GM23248 (cell line): ENCODE measurements at places on chromosomes 6 and 20.

DNA sequence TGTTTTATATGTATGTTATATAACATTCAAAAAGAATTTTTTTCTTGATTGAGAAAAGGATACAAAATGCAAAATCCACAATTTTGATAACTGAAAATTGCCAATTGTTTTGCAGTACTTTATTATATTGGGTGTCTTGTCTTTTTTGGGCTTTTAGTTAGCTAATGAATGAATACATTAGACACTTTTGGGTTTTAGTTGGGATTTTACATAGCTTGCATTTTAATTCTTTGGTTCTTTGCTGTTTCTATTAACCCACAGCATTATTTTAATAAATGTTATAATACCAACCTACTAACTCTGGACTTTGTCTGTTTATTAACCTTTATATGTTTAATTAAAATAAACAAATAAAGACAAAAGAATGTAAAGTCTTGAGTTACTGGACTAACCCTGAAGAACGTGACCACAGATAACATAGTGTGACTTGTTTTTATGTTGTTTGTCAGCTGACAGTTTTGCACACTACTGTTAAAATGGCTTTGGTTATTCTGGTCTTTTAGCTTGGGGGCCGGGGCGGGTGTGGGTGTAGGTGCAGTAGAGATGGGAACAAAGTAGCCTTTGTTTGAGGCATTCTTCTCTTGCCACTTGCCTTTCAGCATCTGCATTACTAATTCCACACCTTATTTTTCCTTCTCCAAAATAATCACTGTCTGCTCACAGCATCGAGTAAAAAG is 159.1 kb downstream of the QKI start:
- peaks cover under 1% of the 10 kb centered on the region for H3K4me1 ChIP-seq
- peaks cover 29% of the 10 kb centered on the region; the same call in 1 of the 2 replicates for H3K36me3 ChIP-seq
- H3K27ac ChIP-seq, result no peak overlapping the region
- DNase-seq, result no peak
- no peak overlapping the region for H3K4me3 ChIP-seq

DNA sequence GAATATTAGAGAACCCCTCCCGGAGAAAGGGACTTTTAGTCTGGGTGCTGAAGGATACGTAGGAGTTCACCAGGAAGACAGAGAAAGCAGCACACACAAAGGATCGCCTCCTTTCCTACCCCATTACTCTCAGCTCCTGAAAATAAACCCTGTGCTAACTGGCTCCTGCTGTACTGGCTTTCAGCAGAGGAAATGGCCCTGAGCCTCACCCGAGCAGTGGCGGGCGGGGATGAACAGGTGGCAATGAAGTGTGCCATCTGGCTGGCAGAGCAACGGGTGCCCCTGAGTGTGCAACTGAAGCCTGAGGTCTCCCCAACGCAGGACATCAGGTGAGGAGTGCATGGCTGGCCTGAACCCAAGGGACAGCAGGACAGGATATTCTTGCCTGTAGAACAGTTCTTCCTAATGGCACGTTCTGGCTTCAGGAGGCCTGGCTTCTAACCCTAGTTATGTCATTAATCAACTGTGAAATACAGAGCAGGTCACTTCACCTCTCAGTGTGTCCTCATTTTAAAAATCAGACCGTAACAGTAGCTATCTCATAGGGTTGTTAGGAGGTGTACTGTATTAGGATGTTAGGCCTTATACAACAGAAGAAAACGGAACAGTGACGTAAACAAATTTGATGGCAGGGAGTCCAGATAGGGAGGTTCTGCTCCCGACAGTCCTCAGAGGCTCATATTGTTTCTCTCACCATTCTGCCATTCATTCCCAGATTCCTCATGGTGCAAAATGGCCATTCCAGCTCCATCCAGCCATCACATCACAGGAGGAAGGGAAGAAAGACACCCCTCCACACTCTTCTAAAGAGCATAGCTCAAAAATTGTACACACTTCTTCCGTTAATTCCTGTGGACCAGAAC is 1.8 kb downstream of the RBCK1 start:
- H3K4me3 ChIP-seq, result peak overlapping the region; percentile 100
- H3K27ac ChIP-seq, result no peak overlapping the region
- no peak for DNase-seq
- peaks cover 20% of the 10 kb centered on the region for H3K4me1 ChIP-seq
- H3K36me3 ChIP-seq, result 0 out of 2 replicates have a peak, but pooled peaks cover 4% of the 10 kb centered on the region
- H3K27me3 ChIP-seq, result no peaks in the 10 kb centered on the region

GRCh38 chr6:85417336-85417735 is 32.5 kb upstream of the NT5E start:
- H3K36me3 ChIP-seq, result no peaks in the 10 kb centered on the region
- H3K27ac ChIP-seq, result peak overlapping the region; percentile 53
- peaks cover 87% of the 10 kb centered on the region for H3K4me1 ChIP-seq
- peak; percentile 55 for DNase-seq
- H3K27me3 ChIP-seq, result no peaks in the 10 kb centered on the region

- no peak overlapping the region for H3K4me3 ChIP-seq
- H3K27ac ChIP-seq, result no peak overlapping the region
- DNase-seq, result no peak
- no peaks in the 10 kb centered on the region for H3K36me3 ChIP-seq
- no peaks in the 10 kb centered on the region for H3K27me3 ChIP-seq
Observed at GRCh38 chr6:54010340-54011276, 100.6 kb upstream of the MLIP start.

DNA sequence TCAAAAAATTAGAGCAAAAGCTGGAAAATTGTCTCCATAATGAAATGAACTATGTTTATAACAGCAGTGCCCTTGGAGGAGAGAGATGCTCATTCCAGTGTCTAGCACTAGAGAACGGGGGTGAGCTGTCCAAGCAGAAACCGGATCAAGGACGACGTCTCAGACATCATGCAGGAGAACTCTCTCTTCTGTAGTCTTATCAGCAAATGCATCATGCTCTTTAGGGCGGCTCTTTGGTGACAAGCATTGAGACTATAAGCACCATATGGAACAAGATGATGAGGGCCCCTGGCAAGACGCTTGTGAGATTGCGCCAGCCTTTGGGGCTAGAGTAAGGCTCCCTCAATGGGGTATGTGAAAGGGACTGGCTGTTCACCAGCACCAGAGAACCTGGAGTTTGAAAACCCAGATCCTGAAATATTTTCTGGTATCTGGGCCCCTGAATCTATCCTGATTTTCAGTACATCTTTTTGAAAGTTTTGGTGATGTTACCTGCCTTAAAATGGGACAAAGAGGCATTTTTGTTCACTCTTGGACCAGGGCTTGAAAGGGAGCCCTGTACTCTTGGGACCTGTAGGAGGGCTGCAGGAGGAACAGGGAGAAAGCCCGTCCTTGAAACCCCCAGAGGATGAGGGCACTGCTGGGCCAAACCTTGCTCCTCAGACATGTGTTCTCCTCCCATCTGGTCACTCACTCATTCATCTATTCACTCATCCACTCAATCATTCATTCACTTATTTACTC is 127.6 kb downstream of the TTLL2 start:
- no peaks in the 10 kb centered on the region for H3K4me1 ChIP-seq
- H3K27me3 ChIP-seq, result no peaks in the 10 kb centered on the region
